Suppressor macrophage treated with lipopolysaccharide for 4 hours (primary cell): ENCODE measurements at places on chromosomes 11 and 22.

GRCh38 chr22:42324990-42325710, 54.7 kb upstream of the TCF20 start:
- no peak for DNase-seq

- no peak for DNase-seq
Measured at GRCh38 chr11:131904756-131905155, 534.3 kb downstream of the NTM start.

- peak; percentile 99 for DNase-seq
Measured at GRCh38 chr11:102317099-102317767, at the start of gene BIRC3. Gene BIRC3 (plus strand): TSS chr11:102317484. CDS start chr11:102324510, 7,026 bp downstream.

DNA sequence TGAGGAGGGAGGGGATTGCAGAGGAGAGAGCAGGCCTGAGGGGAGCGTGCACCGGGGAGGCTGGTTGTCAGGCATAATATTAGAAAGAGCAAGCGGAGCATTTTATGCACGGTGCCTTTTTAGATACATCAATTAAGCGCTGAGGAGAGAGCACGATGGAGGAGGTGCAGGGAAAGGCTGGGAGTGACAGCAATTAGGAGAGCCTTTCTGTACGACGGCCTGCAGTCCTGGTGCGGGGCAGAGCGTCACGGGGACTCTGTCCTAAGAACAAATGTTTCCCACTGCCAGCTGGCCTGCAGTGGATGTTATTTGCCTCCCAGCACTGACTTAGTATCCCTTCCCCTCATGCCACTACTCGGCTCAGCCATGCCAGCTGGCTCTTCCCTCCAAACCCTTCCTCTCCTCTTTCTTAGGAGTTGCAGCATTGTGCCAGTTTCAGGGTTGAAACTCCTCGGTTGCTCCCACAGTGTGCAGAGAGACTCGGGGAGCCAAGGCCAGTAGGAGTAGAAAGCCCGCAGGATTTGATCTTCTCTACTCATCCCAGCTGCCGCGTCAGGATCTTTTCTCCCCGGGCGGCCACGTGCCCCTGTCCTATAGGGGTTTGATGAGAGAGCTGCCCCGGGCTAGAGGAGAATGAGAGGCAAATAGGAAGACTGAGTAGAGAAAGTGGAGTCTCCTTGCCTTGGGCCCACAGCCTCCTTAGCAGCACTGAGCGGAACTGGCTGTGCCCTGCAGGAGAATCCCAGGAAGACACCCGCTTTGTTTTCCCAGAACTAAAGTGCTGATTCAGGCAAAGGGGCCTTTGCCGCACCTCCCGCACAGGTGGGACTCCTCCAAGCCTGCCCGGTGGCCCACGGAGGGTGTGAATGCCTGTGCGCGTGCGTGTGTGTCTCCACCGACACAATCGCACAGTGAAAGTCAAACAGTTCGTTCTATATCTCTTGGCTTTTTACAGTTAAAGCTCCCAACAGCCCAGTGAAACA, 875.3 kb downstream of the NTM start:
- DNase-seq: no peak

GRCh38 chr11:62115085-62115694, 8.6 kb upstream of the INCENP start:
- DNase-seq: no peak
